CD4-positive, alpha-beta T cell treated with Interleukin-1 beta for 1 hour (primary cell): ENCODE measurements at places on chromosomes 12 and 14.
A peak's percentile ranks its signal among the peaks of the same experiment; 100 is the strongest.

GRCh38 chr14:97359341-97359740, 562.2 kb downstream of the VRK1 start:
- no peak for DNase-seq

- DNase-seq = no peak
Observed at GRCh38 chr12:68224613-68225285, 861 bp downstream of the IL26 start.

- no peak for DNase-seq
Observed at GRCh38 chr12:113340061-113340460, 5.2 kb upstream of the SLC8B1 start.

DNA sequence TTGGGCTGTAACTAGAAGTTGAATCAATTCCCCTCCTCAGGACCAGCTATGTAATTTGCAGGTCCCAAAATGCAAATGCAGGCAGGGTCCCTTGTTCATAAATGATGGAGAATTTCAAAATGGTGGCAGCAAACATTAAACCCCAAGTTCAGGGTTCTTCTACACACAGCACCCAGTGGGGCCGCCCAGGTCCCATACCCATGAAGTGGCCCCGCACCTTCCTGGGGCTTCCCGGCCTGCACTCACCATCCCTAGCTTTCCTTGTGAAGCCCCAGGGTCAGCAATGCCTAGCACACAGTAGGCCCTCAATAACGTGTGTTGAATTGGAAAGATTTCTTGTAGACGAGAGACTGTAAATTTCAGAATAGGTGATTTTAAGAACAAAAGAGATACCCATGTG, 76.0 kb downstream of the NTF3 start:
- no peak for DNase-seq

GRCh38 chr14:105943973-105944602, 417.7 kb downstream of the TMEM121 start:
- no peak for DNase-seq

GRCh38 chr12:107027636-107028053, 40.7 kb upstream of the MTERF2 start:
- DNase-seq = peak; percentile 51
